Calu3 (cell line): ENCODE measurements at places on chromosomes 6 and 20.

DNA sequence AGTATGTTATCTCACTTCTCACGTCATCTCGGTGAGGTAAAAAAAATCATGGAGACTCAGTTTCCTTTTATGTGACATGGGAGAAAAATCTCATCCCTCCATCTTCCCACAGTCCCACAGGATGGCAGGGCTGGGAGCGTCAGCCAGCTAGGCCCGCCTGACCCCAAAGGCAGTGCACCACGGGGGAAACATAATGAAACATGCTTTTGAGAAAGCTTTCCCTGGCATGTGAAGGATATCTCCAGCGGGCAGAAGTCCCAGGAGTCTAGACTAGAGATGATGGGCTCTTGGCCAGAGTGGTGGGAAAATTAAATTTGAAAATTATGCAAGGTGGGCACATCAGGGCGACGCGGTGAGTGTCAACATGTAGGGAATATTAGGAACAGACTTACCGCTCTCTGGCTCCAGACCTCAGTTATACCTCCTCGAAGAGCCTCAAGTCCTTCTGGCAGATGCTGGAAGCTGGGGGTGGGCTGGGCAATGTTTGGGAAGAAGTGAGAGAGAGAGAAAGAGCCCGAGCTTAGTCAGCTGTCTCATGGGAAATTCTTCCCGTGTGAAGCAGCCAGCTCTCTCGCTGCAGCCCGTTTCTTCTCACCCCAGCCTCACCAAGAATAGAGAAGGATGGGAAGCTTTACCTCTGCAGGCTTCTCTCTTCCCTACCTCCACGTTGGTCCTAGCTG is 52.3 kb downstream of the MOCS1 start:
- no peak for DNase-seq

GRCh38 chr6:139144490-139145085 is 9.7 kb downstream of the HECA start:
- DNase-seq = no peak

DNA sequence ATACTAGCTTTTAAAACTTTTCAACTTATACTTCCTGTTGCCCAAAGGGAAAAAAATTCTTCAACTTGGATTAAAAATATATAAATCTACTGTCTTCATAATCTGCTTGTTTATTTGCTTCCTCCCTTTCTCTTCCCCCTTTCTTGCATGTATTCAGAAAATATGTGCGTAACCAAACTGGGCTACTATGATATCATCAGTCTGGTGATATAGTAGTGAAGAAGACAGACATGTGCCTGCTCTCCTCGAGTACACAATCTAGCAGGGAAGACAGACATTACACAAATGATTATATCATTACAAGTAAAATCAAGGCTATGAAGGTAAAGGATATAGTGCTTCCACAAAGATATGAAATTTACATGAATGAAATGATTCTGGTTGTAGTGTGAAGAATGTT is 31.0 kb downstream of the IBTK start:
- no peak for DNase-seq

GRCh38 chr6:156662025-156662445 is 115.1 kb upstream of the ARID1B start:
- peak; percentile 89 for DNase-seq

GRCh38 chr6:162069995-162070394 is 657.6 kb downstream of the PRKN start:
- DNase-seq = no peak

DNA sequence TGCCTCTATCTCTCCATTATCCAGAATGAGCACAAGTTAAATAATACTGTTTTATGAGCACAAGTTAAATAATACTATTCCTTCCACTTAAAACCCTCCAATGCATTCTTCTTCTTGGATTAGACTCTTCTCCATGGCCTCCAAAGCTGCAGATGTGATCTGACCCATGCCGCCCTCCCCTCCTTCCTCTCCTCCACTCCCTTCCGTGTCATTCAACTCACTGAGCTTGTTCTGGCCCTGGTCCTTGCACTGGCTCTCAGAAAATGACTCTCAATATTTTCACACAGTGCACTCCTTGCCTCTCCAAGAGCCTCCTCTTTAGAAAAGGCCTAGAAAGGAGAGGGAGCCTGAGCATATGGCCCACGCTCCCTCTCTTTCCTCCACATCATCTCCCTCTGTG is 125.0 kb upstream of the CD93 start:
- DNase-seq = no peak

- no peak for DNase-seq
Measured at GRCh38 chr6:162728706-162729105, 932 bp downstream of the PACRG start.

DNA sequence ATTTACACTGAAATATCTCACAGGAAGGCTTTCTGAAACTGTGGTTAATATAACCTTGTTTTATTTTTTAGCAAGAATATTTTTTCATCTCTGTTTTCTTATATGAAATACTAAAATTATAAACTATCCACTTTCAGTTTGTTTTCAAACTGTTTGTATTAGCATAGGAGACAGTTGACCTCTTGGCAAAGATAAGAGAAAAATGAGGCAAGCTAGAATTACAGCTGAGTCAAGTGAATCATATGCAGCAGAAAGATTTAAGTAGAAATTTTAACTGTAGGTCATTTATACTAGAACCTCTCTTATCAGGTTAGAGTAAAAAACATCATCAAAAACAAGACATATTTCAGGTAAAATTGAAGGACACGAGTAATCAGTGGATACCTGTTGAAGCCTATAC is 792.6 kb downstream of the PHF3 start:
- DNase-seq = no peak

- DNase-seq = no peak
Measured at GRCh38 chr20:36230019-36230418, 6.3 kb upstream of the AAR2 start.

GRCh38 chr20:9342651-9343050 is 171.7 kb upstream of the LAMP5 start:
- DNase-seq = no peak

GRCh38 chr20:63333241-63333836 is 27.8 kb downstream of the CHRNA4 start:
- no peak for DNase-seq

DNA sequence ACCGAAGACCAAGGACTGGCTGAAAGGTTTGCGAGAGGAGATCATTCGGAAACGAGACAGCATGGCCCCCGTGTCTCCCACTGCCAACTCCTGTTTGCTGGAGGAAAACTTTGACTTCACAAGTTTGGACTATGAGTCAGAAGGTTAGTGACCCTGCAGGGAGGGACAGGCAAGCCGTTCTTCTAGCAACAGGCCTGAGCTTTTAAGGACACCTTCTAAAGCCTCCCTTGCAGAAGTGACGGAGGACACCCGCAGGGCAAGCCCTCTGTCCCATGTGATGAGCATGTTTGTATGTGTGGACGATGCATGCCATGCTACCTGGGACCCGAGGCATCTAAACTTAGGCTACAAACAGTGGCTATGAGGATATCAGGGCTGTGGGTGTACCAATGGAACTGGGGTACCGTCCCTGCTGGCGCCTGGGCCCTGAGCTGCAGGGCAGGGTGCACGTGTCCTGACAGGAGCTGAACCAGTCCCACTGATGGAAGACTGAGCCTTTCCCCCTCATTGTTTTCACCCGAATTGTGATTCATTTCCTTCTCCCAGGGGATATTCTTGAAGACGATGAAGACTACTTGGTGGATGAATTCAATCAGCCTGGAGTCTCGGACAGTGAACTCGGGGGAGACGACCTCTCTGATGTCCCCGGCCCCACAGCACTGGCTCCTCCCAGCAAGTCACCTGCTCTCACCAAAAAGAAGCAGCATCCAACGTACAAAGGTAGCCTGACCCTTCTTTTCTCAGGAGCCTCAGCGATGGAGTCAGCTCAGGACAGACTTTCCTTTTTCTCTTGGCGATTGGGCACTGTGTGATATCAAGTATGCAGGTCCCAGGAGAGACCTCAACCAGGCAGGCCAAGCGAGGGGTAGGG is 84.4 kb downstream of the SERAC1 start:
- DNase-seq = no peak

GRCh38 chr20:47534405-47534804 is 32.7 kb downstream of the NCOA3 start:
- no peak for DNase-seq

DNA sequence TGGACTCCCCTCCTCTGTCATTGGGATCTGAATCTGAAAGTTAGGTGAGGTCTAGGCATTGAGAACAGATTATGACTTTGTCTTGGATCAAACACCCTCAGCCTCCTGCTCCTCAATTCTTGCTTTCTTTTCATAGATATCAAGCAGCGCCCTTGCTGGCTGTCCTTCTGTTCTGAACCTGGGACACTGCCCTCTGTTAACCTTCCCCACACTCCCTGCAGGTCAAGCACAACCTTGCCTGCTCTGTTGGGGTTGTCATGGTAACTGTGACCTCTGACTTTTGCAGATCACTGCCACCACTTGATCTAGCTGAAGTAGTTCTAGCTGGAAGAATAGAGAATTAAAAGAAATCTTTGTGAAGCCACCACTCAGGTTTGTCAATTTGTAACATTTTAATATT is 16.4 kb upstream of the MICA start:
- no peak for DNase-seq

GRCh38 chr6:71383476-71383875 is 94.9 kb downstream of the OGFRL1 start:
- DNase-seq = peak; percentile 41

- DNase-seq = no peak
Measured at GRCh38 chr6:100455230-100456124, 9.2 kb downstream of the SIM1 start.

- no peak for DNase-seq
Measured at GRCh38 chr20:38941726-38942389, 15.6 kb downstream of the FAM83D start.

DNA sequence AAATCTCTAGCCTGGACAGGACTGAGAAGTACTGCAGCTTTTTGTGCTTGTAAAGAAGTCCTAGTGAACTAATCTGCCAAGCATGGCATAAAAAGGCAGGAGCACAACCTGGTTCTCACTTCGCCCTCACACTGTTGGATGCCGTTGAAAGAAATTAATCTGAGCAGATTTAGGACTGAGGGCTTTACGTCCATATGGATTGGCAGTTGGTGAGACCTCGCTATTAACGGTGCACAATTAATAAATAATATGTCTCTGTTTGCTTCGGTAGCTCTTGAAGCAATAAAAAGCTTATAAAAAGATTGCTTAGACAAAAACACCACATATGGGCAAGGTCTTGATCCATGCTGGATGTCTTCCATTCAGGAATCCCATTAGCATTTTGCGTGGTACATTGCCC is 185.6 kb upstream of the EPHA7 start:
- no peak for DNase-seq

DNA sequence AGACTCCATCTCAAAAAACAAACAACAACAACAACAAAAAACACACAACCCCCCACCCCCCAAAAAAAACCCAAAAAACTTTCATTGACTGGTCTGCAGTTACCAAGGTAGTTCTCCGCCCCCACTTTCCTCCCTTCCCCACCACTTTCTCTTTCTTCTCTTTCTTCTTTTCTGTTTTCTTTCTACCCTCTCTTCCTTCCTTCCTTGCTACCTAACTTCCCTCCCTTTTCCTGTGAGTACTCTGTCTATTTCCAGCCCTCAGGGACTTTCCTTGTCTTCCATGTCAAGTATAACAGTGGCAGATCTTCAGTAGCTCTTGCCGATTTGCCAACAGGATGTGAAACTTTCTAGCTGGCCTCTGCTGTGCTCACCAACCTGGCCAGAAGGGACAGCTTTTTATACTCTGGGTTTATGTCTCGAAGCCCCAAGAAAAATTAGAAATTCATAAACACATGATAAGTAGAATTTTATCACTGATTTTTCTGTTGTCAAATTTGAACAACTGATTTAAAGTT is 399.5 kb downstream of the QKI start:
- DNase-seq = no peak

GRCh38 chr6:99186417-99186816 is 163.1 kb downstream of the FAXC start:
- no peak for DNase-seq

DNA sequence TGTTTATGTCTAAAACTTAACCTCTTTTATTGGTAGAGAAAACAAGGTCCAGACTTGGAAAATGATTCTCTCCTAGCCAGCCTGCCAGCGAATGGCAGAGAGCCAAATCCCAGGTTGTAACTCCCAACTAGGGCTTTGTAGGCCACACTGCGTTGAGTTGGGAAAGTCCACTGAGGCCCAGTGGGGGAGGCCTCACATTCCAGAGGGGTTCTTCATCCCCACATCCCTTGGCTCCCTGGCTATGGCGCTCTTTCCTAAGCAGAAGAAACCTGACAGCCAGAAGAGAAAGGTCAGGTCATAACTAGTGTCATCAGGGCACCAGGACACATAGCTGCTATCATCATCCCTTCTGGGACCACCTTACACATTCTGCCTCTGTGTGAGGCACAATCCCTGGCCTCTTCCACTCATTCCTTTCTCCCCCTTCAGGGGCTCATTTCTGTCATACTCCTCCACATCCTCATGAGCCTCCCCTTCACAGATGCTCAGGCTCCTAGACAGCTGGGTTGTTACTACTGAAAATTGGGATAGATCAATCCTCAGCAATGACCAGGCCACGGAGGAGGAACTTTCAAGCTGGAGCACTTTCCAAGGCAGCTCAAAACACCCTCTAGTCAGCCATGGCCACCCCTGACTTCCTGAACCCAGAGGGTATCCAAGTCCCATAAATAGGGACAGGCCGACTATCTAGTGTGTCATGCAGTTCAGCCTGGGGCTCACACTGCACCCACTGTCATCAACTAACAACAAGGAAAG is 48.6 kb downstream of the TCP11 start:
- DNase-seq = no peak

- DNase-seq = no peak
Measured at GRCh38 chr6:146895101-146895771, 296.5 kb downstream of the ADGB start.

DNA sequence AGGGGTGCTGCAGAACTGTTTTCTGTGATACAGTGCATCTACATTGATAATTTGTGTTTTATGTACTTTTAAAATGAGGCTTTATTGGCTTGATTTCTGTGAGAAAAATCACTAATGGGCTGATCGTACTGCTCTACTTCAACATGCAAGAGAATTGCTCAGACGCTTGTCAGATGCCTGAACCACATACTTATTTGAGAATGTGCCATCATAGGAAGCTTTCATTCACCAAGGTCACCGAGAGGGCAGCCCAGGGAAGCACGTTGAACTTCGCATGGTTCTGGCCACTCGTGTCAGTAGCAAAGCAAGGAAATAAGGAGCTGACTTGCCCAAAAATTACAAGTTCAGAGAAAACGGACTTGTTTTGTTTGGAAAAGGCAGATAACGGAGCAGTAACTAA is 168.5 kb upstream of the AKAP12 start:
- no peak for DNase-seq

GRCh38 chr20:16675001-16675564 is 54.7 kb upstream of the SNRPB2 start:
- DNase-seq = no peak

- DNase-seq = no peak
Measured at GRCh38 chr6:21075986-21076385, 517.6 kb upstream of the SOX4 start.
